ENCODE measurements at places on chromosomes 1 and 21.

DNA sequence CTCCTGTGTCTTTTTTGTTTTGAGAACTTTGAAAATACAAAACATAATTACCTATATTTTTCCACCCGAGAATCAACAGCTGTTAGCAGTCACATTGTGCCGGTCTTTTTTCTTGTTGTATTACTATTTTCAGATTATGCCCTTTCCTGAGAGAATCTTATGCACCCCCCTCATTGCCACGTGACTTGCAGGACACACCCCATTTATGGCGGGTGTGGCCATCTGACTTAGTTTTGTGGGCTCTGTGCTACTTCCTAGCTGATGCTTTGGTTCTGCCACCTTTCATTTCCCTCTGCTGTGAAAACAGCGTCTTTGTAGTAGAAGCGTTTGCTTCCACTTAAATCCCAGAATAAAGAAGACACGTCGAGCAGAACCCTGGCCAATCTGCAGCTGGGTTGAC is 82.8 kb upstream of the SOX13 start:
- DNase-seq, result no peak

GRCh38 chr1:210624722-210625121 is 296.0 kb downstream of the HHAT start:
- no peak for DNase-seq

DNA sequence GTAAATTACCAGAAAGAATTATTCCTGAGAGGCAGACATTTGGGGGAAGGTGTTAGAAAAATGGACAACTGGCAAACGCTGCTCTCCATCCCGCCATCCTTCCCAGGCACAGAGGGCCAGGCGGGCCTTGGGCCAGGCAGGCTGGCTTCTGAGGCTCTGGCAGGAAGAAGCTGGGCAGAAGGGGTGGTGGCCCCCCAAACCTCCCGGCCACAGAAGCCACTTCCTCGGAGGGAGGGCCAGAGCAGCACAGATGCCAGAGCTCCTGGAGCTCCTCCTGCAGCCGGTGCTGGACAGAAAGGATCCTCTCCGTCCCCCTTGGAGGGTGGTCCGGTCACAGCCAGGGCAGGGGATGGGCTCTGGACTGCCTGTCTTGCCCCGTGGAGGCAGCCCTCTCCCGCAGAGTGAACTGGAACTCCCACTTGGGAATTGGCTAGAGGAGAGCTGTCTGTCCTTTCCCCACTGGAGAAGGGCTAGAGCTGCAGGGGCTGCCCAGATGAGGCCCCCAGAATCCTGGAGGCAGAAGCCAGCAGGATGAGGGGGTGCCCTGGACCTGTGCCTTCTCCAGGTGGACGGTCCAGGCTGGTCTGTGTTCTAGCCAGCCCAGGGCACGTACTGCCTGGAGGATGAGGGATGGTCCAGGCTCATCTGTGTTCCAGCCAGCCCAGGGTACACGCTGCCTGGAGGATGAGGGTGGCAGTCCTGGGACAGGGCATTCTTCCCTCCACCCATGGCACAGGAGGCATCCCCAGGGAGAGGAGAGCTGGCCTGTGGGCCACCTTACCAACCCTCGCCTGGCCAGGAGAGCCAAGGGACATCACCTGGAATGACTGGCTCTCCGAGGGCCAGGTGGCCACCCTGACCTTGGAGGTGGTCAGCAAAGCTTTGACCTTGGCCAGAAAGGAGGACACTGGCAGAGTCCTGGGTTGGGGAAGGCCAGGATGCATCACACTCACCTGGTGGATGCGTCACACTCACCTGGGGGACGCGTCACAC is 47.4 kb upstream of the ACTRT2 start:
- DNase-seq, result no peak

DNA sequence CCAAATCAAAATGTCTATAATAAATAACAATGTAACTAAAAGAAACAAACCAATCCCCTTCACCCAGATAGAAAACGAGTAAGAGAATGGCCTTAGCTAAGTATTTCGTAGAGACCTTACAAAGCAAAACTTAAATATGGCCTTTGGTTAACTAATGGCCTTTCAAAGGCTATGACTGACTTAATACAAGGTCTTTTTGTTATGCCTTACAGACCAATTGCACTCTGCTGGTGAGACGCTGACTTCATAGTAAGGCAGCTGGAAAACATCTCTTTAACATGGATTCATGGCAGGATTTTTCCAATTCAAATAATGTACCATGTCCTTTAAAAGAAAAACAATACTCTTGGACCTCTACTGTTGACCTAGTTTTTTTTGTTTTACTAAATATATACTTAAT is 15.8 kb upstream of the TBCE start:
- no peak for DNase-seq
